ENCODE measurements at places on chromosomes 11 and 22. TPM values are rescaled to one million over a fixed set of nuclear protein-coding genes. Genes with fewer than 3 reads are reported as not detected.

Gene LMNTD2
- total RNA-seq: 1.1 TPM

GRCh38 chr22:20172141-20172613 lies 21.3 kb upstream of the CCDC188 start:
- no peak overlapping the region for H3K4me3 ChIP-seq
- no peaks in the 10 kb centered on the region for H3K27me3 ChIP-seq
- H3K36me3 ChIP-seq: no peaks in the 10 kb centered on the region
- DNase-seq: no peak

DNA sequence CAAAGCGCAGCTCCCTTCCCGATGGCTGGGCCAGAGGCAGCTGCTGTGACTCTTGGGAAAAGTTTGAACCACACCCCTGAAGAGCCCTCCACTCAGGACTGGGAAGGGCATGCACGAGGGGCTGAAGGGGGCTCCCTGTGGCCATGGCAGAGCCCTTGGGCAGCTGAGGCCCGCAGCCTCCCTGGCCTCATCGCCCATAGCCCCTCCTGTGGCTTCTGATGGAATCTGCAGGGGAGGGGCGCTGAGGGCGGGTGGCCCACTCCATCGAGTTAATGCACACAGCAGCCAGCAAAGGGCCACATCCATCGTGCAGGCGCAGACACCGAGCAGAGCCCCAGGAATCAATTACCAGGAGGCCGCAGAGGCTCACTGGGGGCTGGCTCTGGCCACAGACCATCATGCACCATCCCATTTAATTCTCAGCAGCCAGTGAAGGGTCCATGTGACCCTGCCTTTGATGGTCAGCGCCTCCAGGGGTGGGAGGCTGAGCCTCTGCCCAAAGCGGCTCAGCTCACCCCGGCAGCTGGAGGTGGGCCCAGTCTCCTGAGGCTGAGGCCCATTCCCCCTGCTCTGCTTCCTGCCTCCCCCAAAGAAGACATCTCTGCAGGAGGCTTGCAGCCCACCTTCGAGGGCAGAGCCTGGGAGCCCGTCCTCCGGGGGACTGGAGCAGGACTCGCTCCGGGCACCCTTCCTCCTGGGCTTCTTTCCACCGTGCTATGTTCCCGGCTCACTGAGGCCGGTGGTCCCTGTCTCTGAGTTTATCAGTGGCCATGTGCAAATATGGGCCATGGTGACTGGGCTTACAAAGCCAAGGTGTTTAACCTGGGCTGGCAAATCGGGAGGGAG lies 1410.2 kb downstream of the BRD1 start:
- H3K27me3 ChIP-seq: no peaks in the 10 kb centered on the region
- H3K4me3 ChIP-seq: no peak overlapping the region
- H3K4me1 ChIP-seq: no peaks in the 10 kb centered on the region
- no peak for DNase-seq
- no peaks in the 10 kb centered on the region for H3K36me3 ChIP-seq

GRCh38 chr11:64379817-64380709 lies 21.1 kb downstream of the RPS6KA4 start:
- H3K4me3 ChIP-seq: no peak overlapping the region
- DNase-seq: no peak
- H3K27ac ChIP-seq: no peak overlapping the region

DNA sequence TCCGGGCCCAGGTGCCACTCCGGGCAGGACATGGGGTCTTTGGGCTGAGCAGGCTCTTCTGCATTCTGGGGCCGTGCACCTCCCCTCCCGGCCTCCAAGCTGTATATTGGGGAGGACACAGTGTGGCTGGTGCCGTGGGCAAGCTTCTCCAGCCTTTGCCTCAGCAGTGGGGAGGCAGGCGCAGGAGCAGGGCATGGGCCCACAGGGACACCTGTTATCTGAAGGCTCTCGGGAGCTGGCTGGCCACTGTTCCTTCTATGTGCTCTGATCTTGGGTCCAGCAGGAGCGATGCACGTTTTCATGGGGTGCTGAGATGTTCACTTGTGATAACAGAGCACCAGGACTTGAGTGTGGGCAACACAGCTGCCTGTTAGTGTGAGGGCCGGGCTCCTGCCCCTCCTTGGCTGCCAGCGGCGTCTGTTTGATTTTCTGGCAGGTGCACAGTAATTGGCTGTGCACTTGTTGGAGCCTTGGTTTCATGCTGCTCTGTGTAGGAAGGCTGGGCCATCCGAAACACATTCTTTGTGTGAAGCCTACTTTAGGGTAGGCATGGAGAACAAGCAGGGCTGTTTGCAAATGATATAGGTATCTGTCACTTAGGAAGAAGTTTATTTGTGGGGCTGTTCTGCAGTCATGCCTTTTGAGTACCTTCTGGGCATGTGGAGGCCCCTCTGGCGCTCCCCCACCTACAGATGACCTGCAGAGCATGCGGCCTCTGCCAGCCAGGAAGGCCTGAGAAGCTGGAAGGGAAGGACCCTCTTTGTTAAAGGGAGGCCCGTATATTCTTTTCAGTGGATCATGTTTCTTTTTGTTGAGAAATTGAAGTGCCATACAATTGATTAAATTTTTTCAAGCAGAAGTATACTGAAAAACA lies 201.5 kb downstream of the TBC1D22A start:
- H3K4me1 ChIP-seq: peaks cover 8% of the 10 kb centered on the region
- no peak for DNase-seq
- no peaks in the 10 kb centered on the region for H3K36me3 ChIP-seq
- H3K27ac ChIP-seq: no peak overlapping the region
- H3K4me3 ChIP-seq: no peak overlapping the region
- no peaks in the 10 kb centered on the region for H3K27me3 ChIP-seq
